NCI-H1436 (cell line): ENCODE measurements at places on chromosomes 1 and 21.

DNA sequence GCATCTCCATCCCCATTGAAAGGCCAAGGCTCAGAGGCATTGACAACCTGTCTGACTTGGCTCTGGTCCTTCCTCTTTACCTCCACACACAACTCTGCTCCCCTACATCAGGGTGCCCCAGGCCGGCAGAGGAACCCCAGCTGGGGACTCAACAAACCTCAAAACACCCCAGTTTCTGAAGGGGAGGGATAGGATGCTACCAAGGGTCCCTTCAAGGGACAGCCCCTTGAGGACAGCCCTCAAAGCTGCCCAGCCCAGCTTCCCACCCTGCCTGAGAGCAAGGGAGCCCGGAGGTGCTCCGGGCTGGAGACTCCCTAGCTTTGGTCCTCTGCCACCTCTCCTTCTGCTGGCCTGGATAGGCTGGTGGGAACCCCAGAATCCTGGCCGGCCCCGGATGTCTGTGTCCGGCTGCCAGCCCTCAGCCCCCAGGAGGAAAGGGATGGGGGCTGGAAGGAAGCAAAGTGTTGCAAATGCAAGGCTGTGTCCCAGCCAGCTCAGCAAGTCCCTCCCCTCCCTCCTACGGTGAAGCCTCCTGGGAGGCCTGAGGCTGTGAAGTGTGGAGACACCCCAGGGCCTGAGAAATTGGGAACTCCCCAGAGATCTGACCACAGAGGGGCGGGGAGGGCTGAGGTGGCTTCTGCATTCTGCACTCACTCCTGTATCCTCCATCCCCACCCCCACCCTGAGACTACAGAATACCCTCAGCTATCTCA, 1.1 kb upstream of the MARCKSL1 start:
- DNase-seq = peak; percentile 58

GRCh38 chr21:30072496-30072895, 94.1 kb downstream of the CLDN17 start:
- no peak for DNase-seq

DNA sequence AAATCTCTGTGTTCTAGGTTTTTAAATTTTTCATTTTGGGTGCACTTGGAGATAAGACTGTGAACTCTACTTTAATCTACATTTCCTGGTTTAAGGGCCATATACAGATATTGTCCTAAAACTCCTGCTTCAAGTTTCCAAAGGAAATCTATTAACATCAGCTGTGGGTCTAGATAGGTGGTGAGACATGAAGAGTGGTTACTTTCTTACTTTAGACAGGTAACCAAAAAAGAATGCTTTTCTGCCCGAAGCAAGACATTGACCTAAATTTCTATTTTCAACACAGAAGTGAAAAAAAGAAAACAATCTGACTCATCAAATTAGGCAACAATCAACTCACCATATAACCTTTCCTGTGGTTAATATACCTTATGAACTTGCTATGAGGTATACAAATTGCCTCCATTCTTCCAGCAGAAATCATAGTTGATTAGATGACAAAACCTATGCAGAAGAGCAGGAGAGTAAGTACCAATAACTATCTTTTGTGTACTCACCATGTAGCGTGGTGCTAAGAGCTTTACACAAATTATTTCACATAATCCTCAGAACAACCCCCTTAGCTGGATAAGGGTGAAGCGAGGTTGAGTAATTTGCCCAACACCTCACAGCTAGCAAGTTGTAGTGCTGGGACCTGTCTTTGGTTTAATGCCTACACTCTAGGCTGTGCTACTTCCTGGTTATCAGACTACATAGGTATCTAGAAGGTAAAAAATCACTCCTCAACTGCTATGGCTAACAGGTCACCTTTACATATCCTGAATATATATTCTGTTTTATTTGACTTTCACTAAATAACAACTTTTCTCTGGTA, 23.4 kb upstream of the PTPN14 start:
- no peak for DNase-seq

- DNase-seq = no peak
Measured at GRCh38 chr21:14817311-14817710, 247.5 kb downstream of the NRIP1 start.

DNA sequence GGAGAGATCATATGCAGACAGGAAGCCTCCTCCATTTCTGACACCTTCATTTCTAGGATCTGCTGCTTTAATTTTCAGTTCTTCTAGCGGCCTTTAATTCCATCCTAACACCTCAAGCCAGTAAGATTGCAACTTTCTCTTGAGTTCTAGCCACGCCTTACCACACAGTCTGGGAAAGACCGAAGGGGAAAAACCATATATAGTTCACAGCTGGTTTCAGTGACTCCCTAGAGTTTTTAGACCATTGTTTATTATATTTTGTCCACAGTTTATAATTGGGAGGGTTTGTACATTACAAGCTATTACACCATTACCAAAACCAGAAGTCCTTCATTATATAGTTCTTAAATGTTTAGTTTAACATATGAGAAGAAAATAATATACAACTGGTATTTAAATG, 37.5 kb downstream of the DPH5 start:
- DNase-seq = no peak

DNA sequence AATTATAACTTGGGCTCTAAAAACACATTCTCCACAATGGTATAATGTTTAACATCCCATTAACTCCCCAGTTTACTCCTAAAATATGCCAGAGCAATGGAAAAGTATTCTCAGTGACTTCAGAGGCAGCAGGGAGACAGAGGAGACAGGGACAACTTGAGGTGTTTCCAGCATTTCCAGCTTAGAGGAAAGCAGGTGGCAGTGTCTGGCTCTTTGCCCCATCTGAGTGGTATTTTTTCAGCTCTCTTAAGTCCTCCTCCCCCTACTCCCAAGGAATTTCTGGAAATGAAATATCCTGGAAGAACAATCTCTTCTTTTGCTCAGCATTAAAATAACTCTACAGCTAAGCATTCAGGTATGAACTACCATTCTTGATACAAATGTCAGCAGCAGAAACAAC, 10.8 kb upstream of the ERMAP start:
- DNase-seq = no peak

DNA sequence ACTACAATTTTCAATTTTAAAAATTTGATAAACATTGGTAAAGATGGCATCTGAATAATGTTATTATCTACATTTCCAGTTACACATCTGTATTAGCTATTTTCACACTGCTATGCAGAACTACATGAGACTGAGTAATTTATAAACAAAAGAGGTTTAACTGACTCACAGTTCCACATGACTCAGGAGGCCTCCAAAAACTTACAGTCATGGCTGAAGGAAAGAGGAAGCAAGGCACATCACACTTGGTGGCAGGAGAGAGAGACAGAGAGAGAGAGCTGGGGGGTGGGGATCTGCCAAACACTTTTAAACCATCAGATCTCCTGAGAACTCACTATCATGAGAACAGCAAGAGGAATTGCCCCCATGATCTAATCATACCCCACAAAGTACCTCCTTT, 850.0 kb downstream of the LTN1 start:
- no peak for DNase-seq

DNA sequence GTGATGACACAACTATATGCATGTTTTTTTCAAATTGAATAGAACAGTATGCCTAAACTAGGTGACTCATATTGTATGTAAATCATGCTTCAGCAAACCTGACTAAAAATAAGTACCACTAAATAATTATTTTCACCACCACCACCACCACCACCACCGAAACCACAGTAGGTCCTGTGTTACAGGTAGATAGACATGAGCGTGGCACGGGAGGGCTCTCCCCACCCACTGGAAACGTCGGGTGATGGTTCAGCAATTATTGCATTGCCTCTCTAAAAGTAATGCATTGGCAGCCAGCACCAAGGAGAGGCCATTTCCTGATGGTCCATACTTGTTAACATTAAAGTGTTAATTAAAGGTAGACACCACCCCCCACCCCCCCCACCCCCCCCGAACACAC, 297.0 kb upstream of the NCAM2 start:
- no peak for DNase-seq

GRCh38 chr1:115073298-115074087, 15.8 kb downstream of the TSPAN2 start:
- DNase-seq = no peak

GRCh38 chr1:33516891-33517567, 44.6 kb downstream of the ZSCAN20 start:
- no peak for DNase-seq

- DNase-seq = no peak
Measured at GRCh38 chr1:212928323-212929291, 21.7 kb upstream of the VASH2 start.

- no peak for DNase-seq
Measured at GRCh38 chr1:225476538-225476988, 48.7 kb upstream of the LBR start.

DNA sequence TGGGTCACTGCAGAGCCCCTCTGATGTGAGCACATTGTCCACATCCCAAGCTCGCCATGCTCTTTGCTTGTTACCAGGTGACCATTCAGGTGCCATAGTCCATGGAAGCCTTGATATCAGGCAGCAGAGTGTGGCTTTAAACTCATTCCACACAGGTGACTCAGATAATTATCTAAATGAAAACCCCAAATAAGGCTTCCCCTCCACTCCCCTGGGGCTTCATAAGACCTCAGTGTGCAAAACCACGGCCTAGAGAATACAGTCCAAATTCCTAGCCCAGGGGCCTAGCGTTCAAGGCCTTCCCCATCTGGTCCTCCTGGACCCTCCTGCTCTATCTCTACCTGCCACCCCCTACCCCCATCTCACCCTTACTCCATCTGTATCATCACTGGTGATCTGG, 97.1 kb downstream of the ARHGEF10L start:
- DNase-seq = peak; percentile 14

DNA sequence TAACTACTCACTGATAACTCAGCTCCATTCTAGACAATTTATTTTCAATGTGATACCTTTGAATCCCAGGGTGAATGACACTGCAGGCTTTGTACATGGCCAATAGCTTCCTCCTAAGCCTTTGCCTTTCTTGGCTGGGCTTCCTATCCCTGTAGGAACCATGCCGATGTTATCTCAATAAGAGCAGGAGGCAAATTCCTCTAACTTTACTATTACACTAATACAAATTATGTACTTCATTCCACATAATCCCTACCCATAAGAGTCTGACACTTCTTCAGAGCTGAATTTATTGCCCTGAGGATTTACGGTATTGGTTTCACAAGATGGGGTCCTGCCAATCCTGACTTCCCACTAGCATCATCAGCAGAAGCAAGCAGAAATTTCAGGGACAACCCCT, 14.0 kb downstream of the TGFBR3 start:
- DNase-seq = no peak

DNA sequence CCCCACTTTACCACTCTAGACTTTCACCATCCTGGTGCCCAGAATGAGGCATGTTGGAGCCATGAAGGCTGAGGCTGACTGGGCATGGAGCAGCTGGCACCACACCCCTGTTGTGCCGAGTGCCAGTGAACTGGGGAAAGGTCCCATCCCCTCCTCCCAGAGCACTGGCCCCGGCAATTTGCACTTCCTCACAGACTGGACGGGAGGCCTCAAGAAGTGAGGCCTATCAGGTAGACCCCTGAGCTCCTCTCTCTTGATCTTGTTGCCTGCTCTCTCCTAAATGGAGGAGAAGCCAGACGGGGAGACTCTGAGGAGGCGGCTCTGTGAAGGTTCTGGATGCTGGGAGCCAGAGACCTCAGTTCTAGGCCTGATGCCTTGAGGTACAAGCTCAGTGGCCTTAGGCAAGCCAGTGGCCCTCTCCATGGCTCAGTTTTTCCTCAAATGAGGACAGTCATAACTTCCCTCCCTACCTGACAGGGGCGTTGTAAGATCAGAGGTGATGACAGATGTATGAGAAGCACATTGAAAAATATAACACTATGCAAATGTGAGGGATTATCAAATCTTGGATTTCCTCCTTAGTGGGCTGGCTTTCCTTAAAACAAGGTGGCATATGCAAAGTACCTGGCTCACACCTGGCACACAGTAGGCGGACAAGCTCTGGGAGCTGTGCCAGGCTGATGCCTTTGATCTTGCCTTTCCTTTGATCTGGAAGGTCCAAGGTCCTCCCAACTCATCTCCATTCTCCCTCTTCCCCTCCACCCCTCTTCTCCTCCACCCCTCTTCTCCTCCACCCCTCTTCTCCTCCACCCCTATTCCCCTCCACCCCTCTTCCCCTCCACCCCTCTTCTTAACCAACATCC, 6.7 kb downstream of the GRHL3 start:
- no peak for DNase-seq

GRCh38 chr1:9494936-9495758, 44.1 kb upstream of the SLC25A33 start:
- DNase-seq = peak; percentile 60

DNA sequence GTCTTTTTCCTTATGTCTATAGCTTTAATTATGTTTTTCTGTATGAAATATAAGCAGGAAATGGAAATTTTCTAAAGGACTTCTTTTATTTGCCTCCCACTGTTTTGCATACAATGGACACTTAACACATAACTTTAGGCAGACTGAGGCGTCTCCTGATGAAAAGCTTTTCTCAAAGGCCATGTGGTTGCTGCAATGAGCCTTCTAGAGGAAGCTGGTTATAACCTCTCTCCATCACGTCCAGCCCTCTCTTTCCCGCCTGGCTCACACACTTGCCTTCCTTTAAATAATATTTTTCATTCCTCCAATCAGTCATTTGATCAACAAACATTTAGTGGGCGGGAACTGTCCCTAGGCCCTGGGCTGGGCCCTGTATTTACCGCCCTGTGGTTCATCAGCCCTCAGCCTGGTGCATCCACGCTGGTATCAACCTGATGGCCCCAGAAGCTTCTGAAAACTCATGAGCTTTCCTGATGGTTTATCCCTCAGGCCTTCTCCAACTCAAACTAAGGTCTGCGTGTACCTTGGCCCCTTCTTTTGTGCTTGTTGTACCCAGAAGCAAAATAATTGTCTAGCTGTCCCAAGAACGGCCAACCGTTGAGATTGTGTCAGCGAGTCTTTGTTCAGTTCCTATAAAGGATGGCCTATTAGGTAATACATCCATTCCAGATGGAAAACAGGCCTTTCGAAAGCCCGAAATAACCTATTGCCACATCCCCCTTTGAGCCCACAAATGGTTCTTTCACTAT, 75.3 kb upstream of the LYST start:
- no peak for DNase-seq

DNA sequence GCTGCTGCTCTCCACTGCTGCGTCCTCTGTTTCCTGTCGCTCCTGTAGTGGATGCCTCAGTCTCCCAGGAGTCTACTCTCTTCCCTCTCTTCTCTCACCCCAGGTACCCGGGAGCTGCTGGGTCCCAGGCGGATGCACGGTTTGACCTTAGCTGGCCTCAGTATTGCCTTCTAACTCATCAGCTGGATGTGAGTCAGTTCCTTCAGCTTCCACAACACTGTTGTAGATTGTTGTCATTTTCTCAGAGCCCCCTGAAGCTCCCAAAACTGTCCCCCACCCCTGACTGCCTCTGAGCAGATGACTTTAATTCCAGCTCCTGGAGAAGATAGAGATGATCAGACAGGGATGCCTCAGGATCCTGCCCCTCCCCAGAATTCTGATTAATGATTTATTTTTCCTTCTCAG, 7.2 kb downstream of the CNIH3 start:
- DNase-seq = no peak

- no peak for DNase-seq
Measured at GRCh38 chr21:29230551-29231261, 68.0 kb upstream of the BACH1 start.
